ENCODE measurements at places on chromosomes 4 and X.

GRCh38 chr4:126027601-126028000 is 712.8 kb downstream of the FAT4 start:
- DNase-seq, result no peak

GRCh38 chr4:121777625-121778024 is 12.7 kb upstream of the SMIM43 start:
- DNase-seq, result no peak

DNA sequence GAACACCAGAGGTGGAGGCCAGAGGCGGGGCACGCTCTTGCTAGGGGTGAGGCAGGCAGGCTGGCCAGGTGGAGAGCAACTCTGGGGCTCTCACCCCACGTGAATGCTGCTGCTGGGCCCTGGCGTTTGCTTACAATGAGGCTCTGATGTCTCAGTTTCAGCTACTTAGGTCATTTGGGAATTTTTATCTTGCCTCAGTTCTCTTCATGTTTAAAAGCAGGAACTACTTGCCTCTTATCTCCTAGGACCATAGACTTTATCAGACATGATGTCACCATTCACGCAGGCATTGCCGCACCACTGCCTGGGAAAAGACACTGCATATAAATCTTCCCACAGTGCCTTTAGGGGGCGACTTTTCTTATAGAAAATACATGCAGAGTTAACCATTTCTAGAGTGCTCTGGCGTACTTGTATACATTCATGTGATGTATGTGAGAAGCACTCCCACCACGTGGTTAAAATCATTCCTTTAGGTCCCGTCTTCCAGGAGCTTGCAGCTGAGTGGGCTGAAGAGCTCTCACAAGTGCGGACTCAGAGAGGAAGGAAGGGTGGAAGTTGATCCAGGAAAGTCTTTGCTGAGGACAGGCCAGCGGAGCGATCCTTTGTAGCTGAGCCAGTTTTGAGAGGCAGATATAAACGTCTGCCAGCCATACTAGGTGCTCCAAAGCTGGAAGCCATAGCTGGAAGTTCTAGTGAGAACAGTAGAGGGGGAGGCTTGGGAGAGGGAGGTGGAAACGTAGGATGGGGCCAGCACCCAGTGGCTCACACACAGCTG is 84.3 kb upstream of the CLDN34 start:
- no peak for DNase-seq

- DNase-seq, result no peak
Measured at GRCh38 chrX:122835886-122836285, 348.2 kb upstream of the GRIA3 start.

DNA sequence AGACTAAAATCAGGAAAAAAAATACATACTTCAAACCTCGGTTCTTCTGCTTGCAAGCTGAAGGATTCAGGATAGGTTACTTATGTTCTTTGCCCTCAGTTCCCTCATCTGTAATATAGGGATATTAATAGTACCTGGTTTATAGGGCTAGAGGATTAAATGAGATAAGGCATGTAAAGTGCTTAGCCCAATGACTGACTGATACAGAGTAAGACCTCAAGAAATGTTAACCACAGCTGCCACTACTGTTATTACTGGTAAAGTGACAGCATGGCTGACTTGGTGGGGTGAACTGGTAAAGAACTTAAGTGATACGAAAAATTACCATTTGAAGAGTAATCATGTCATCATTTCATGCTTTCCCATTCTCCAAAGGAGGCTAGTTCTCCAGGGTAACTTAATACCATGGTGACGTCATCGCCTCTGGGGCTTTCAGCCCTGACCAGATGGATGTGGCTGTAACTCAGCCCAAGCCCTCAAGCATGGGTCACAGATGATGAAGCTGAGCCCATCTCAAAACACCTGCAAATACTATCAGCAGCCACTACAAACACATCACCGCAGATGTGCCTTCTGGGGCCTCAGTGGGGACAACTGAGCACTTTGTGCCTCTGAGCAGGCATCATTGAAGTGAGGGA is 44.5 kb upstream of the SCML1 start:
- DNase-seq, result no peak

Data from stimulated activated CD8-positive, alpha-beta memory T cell treated with anti-CD3 and anti-CD28 coated beads, Interleukin-4, amount 100 ng/mL, for 1 hour (primary cell).